ENCODE measurements at places on chromosomes 16 and 17.

- DNase-seq, result no peak
Measured at GRCh38 chr16:31333686-31334649, 21.0 kb upstream of the ITGAX start.

GRCh38 chr17:20091174-20092029 lies 82.2 kb downstream of the SPECC1 start:
- DNase-seq, result peak; percentile 80

DNA sequence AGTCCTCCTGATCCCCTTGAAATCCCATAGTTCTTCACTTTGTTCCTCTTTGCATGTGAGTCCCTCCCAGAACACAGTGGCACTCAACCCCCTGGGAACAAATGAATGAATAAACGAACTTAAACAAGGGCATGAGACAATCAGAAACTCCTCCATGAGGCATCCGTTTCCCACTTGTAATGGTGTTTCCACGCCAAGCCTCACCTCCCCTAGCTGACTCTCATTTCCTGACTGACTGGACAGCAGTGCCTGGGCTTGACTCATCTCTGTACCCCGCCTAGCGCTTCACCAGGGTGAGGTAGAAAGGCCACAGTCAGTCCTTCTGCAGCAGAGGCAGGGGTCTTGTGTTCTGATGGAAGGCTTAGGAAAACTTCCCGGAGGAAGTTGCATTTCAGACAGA lies 14.2 kb downstream of the KIF1C start:
- DNase-seq, result no peak

DNA sequence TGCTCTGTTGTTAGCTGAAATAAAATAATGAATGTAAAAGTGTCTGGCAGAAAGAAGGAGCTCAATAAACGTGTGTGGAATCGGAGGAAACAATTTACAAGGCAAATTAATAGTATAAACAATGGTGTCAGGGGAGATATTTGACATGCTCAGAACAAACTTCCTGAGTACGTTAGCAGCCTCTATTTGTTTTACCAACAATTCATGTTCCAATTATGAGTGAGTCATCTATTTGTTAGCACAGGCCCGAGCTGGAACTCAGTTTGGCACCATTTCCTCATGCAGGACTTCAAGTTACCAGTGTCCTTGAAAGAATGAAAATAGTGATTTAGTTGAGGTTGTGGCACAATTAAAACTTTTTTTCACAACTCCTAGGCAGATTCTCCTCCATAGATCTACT lies 9.1 kb downstream of the ASIC2 start:
- no peak for DNase-seq

- DNase-seq, result no peak
Measured at GRCh38 chr16:53100889-53101288, 46.1 kb downstream of the CHD9 start.

GRCh38 chr17:48261297-48261880 lies 153.8 kb downstream of the SNX11 start:
- DNase-seq, result no peak

- peak; percentile 47 for DNase-seq
Measured at GRCh38 chr17:82648742-82649331, 593 bp upstream of the WDR45B start.

GRCh38 chr17:69501591-69502468 lies 87.3 kb downstream of the MAP2K6 start:
- no peak for DNase-seq

DNA sequence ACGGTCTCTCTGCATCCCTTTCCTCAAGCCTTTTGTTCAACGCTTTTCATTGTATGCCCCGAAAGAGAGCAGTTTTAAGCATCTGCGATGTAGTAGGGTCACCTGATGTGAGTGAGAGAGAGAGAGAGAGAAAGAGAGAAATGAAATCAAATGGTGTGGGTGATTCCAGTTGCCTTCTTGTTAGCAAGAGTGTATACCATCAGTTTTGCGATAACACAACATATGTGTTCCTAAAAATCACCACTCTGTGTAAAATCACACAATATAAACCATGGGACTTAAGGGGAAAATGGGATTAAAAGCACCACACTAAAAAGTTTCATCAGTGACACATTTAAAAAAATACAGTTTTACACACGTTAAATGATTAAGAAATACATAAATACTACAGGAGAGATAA lies 1102.7 kb upstream of the EEF2KMT start:
- DNase-seq, result no peak

DNA sequence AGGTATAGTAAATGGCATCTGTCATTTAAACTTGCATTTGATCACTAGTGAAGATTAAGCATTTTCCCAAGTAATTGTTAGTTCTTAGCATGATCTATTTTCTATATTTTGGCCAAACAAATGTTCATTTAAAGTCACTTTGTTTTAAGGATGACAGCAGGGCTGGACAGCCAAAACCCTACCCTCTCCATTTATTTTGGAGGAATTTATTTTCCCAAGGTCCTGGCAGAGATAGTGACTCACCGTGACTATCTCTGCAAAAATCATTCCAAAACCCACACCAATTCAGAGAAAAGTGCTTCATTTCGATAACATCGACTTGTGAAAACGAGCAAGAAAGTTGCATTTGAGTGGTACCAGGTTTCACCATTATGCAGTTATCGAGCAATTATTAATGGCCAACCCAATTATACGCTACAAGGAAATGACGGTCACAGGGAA lies 665 bp upstream of the AKAP1 start:
- no peak for DNase-seq

DNA sequence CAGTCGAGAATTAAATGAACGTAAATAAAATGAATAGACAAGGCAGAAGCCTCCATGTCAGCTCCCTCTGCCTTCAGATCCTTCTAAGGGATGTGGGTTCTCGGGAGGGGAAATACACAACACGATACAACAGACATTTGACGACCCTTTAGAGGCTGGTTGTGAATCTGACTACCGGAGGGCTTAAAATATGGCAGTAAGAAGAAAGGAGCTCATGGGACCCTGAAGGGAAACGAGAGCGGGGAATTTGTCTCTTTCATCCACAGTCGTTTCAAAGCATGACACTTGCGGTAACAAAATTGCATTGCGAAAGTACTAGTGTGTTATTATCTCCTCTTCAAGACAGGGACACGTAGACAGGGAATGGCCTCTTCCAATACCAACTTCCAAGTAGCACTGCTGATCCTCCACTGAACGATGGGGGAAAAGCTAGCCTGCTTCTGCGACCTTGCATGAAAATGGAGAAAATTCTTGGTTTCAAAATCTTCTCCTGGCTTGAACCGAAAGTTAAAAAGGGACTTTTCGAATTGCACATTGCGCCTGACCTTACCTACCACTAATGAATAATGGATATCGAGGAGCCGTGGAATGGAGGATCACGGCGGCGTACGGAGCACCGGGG lies 1.2 kb upstream of the TNRC6C start:
- no peak for DNase-seq

- DNase-seq, result peak; percentile 89
Measured at GRCh38 chr16:4375717-4376116, 4.1 kb downstream of the VASN start.

DNA sequence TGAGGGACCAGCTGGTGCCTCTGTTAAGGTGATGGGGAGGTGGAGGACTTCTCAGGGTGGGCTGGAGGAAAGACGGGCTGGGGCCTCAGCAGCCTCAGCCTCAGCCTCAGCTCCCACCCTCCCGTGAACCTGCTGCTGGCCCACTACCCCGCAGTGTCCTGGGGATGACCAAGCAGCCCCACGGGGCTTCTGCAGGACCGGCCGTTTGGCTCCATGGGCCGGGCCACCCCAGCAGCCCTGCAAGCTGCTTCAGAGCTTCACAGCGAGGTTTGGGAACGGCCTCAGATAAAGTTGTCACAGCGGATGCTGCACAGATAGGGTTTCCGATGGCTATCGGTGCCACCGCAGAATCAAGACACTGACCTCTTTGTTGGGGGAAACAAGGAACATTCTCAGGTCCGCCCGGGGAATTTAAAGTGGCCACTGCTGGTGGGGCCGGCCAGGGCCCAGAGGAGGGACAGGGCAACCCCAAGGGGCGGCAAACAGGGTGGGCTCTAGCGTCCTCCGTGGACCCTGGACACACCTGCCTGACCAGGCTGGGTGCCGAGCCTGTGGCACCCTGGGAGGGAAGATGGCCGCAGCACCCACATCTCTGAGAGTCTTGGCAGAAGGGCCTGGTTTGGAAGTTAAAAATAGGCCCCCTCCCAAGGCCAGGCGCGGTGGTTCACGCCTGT lies 47.8 kb upstream of the ZC3H18 start:
- DNase-seq, result no peak

DNA sequence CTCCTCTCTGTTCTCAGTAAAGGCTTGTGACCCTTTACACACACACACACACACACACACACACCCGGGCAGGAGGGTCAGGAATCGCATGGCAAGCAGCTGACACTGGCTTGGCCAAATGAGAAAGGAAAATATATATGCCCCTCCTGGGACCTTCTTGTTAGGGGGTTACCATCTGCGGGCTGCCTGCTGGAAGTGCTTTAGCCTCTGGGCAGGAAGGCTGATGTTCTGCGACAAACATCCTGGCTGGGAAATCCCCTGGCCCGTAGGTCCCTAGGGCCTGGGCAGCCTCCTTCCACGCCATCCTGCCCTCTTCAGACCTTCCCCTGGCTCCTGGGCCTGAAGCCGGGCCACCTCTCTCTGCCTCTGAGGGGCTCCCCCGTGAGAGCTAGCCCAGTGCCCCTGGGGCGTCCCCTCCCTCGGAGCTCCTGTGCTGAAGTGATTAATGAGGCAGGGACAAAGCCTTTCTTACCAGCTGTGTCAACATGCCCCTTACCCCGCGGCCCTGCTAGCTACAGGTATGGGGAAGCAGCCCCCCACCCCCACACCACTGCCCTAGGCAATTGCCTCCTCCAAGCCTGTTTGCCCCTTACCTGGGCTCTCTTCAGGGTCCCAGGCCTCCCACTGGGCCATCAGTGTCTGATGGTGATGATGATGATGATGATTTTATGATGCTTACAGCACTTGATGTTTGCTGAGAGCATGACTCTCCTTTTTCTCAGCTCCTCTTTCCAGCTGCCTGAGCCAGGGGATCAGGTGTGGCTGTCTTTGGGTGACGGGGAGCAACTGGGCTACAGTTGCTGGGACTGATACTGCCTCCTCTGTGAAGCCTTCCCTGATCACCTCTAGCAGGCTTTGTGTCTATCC lies 32.8 kb upstream of the ETV4 start:
- DNase-seq, result no peak

DNA sequence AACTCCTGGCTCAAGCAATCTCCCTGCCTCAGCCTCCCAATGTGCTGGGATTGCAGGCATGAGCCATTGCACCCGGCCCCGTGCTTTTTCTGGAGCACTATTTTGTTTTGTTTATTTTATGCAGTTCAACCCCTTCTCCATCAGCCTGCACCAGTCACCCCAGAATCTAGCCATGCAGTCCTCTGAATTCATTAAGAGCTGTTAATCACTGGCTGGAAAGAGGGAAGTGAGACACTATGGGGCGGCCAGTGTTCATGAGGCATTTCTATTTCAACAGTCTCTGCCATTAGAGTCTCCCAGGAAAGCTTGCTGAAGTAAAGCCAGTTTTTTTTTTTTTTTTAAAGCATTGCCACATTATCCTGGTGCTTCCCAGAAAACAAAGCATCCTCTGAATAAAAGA lies 1.7 kb downstream of the VWA3A start:
- DNase-seq, result no peak

GRCh38 chr17:41619036-41619926 lies 5.1 kb downstream of the KRT17 start:
- no peak for DNase-seq

DNA sequence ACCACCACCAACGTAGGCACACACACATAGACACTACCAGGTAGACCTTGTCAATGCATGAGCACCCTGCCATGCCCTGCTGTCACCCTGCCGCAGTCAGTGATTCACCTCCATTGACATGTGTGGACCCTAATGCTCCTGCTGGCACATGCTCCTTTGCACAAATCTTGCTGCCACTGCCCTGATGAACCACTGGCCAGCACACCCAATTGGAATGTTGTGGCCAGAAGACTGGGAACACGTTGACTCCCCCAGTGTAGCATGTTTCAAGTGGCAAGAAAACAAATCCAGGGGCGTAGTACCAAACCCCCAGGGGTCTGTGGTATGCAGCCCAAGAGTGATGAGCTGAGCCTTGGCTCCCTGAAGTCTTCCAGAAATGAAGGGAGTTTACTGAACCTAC lies 486.4 kb upstream of the KIF2B start:
- DNase-seq, result no peak

GRCh38 chr17:73091770-73092522 lies 542 bp downstream of the SLC39A11 start:
- DNase-seq, result no peak

DNA sequence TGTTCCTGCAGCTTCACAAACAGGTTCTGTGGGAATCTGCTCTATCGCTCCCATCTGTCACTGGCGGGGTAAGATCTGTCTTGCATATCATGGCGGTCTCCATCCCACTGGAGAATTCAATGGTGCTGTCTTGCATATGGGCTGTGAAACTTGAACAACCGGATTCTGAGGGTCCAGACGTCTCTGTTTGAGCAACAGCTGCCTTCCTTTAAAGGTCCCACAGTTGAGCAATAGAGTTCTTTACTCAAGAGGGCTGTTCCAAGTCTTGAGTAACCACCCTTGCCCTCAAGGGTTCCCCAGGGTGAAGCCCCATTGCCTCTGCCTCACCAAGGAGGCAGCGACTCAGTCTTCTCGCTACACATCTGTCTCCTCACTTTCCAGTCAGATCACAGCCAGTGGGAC lies 50.8 kb downstream of the ZFHX3 start:
- DNase-seq, result peak; percentile 80

- DNase-seq, result no peak
Measured at GRCh38 chr17:35684055-35684802, 47.2 kb upstream of the RASL10B start.

DNA sequence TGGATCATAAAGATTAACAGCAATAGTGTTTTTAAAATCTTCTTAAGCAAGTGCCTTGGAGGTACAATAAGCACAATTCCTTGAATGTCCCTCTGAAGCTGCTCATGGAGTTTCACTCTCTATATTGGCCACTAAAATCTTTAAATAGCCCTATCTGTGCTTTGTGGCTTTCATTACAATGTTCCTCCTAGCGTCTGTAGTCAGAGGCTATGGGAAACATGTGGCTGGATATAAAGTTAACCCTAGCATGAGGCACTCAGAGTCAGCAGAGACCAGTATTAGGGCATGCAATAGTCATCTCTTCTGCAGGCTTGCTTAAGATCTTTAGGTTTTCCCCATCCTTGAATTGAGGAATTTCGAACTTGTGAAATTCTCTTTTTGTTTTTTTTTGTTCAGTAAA lies 668.2 kb downstream of the CDH11 start:
- DNase-seq, result no peak

DNA sequence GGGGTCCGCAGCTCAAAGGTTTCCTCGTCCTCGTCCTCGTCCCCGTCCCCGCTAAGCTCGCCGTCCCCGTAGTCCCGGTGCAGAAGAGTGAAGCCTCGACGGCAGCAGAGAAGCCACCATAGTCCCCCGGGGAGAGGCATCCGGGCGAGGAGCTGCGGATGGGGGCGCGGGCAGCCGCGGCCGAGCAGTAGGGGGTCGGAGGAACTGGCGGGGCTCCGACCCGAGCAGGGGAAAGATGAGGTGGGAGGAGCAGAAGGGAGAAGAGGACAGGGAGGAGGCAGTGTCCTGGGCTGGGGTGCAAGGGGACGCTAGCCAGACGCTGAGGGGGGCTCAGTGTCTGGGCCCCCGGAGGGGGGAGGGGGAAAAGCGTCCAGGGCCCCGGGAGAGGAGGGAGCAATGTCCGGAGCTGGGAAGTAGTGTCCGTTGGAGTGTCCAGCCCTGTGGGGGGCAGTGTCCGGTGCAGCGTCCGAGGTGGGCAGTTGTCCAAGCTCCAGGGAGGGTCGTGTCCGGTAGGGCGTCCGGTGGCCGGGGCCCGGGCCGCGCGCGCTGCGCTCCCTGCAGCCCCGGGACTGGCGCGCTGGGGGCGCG lies at the start of gene PLEKHH3:
Gene PLEKHH3, minus strand, starts transcription at position 571 of the 588 bp plus-strand sequence. Its CDS starts 431 bp downstream, at position 140.
- DNase-seq, result no peak
